Chondrocyte (in vitro differentiated cells): ENCODE measurements at places on chromosomes 16 and 17.

GRCh38 chr16:3388325-3388724, 12.5 kb downstream of the ZSCAN32 start:
- DNase-seq, result no peak

GRCh38 chr17:77332981-77333685, 192.4 kb downstream of the SEC14L1 start:
- DNase-seq, result peak; percentile 21

DNA sequence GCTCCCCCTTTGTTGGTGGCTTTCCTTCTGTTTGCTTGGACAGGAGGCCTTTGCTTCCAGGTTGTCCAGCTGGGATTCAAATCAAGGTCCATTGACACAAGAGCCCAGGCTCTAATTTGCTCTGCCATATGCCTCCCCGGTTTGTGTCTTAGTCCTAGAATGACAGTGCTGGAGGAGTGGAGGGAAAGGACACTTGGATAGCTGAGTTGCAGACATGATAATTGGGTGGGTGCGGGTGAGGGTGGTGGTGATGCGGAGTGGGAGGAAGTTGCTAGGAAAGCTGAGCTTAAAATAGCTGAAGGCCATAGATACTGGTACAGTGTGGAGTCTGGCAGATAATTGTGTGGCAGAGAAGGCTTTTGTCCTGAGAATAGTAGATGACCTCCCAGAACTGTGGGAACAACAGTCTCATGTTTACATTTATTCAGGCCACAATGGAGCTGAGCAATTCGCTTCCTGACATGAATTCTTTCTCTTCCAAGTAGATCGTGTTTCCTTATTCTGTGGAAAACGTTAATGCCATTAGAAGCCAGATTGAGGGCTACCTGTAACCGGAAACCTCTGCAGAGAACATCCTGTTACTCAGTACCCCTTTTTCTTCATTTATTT, 23.8 kb downstream of the SEC14L1 start:
- no peak for DNase-seq

GRCh38 chr17:34750004-34750403, 170.6 kb downstream of the TMEM132E start:
- no peak for DNase-seq

- no peak for DNase-seq
These were observed 200.3 kb downstream of the SEC14L1 start for GRCh38 chr17:77341069-77341541.

DNA sequence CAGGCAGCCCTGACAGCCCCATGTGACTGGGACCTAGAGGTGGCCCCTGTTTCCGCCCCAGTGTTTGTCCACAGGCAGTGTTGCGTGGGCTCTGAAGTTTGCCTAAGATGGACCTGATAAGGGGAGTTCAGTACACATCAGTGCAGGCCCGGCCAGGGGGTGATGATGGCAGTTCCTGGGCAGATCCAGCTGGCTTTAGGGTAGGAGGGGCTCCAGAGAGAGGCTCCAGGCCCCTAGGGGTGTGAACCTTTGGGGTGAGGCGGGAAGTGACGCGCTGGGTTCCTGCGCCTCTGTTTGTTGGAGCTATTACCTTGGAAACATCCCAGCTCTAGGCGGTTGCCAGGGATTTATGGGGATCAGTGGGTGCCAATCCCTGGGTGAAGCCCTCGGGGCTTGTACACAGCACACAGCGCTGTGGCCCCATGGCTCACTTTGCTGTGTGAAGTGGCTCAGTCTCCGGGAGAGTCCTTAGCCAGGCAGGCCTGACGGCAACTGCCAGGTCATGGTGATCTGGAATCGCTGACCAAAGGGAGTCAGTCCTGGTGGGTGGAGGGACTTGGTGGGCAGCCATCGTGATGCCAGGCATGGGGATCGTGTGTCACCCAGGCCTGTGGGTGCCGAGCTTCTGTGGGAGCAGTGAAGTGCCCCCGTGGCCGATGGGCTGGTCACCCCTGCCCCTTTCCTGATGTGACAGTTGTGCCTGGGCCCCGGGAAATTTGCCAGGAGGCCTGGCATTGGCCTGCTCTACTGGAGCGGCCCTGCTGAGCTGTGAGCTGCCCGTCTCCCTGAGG, 146.1 kb downstream of the SEC14L1 start:
- DNase-seq, result no peak

DNA sequence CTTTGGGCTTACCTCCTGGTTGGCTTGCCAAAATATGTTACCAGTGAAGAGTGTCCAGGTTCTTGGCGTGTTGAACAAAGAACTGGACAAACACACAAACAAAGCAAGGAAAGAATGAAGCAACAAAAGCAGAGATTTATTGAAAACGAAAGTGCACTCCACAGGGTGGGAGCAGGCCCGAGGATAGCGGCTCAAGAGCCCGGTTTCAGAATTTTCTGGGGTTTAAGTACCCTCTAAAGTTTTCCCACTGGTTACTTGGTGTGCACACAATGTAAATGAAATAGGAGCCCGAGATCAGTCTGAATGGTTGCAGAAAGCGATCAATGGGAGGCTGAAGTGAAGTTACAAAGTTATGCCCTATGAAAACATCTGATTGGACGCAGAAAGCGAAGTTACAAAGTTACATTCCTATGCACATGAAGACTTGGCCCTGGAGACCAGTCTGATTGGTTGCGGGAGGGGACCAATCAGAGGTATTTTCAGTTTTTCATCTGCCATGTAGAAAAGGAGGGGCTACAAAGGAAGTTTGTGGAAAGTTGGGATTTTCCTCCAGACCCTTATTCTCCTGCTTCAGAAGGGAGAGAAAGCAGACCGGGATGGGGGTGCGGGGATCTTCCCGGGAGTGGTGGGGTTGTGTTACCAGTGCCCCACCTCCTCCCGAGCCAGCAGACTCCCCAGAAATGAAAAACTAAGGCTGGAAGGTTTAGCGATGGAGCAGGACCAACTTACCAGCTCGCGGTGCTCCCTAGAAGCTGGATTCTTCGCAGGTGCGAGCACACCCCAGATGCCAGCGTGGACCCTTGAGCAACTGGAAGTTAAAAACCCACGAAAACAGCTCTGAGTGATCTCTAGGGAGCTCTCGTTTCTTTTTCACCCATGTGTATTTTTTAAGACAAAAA, at the start of gene SLFN12:
TSS of gene SLFN12 (minus strand) at position 325 of the 899 bp plus-strand sequence. CDS start 9,472 bp downstream, outside the sequence.
- DNase-seq, result no peak

DNA sequence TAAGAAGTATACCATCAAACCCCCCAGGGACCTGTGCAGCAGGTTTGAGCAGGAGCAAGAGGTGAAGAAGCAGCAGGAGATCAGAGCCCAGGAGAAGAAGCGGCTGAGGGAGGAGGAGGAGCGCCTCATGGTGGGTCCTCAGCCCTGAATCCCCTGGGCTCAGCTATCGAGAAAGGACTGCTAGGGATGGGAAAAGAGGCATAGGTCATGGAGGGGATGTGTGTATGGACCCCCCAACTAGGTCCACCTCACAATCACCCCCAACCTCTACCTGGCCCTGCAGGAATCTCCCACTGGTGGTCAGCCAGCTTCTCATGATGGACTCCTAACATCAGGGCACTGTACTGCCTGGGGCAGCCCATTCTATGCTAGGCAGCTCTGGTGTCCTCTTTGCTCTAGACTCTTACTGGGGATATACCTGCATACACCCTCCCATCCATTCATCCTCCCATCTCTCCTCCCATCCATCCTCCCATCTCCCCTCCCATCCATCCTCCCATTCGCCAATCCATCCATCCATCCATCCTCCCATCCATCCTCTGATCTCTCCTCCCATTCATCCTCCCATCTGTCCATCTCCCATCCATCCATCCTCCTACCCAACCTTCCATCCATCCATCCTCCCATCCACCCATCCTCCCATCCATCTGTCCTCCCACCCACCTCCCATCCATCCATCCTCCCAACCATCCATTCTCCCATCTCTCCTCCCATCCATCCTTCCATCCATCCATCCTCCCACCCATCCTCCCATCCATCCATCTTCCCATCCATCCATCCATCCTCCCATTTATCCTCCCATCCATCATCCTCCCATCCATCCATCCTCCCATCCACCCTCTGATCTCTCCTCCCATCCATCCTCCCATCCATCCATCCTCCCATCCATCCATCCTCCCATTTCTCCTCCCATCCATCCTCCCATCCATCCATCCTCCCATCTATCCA, 10.6 kb downstream of the DRC7 start:
- peak; percentile 42 for DNase-seq

DNA sequence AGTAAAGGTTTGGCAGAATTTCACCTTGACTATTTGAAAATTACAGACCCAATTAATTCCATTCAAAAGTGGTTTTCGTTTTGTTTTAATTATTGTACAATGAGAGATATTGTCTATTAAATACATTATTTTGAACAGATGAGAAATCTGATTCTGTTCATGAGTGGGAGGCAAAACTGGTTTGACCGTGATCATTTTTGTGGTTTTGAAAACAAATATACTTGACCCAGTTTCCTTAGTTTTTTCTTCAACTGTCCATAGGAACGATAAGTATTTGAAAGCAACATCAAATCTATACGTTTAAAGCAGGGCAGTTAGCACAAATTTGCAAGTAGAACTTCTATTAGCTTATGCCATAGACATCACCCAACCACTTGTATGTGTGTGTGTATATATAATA, 72.6 kb downstream of the CDK12 start:
- DNase-seq, result no peak

- no peak for DNase-seq
These were observed 16.8 kb downstream of the PDK2 start for GRCh38 chr17:50111673-50112655.
